ENCODE measurements at places on chromosomes 6 and 20.

DNA sequence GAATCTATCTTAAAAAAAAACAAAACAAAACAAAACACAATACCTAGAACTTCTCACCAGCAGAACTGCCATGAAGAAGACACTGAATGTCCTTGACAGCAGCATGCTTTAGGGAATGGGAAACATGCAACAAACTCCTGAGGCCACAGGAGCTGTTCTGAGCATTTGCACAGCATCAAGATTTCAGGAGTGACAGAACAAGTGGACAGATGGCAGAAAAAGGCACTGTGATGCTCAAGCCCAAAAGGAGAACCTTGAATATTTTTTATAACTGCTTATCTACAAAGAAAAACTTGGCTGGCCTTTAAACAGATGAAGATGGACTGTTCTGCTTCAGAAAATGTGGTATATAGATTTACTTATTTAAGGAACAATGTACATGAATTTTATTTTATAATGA lies 158.9 kb downstream of the RALGAPA2 start:
- DNase-seq, result no peak

DNA sequence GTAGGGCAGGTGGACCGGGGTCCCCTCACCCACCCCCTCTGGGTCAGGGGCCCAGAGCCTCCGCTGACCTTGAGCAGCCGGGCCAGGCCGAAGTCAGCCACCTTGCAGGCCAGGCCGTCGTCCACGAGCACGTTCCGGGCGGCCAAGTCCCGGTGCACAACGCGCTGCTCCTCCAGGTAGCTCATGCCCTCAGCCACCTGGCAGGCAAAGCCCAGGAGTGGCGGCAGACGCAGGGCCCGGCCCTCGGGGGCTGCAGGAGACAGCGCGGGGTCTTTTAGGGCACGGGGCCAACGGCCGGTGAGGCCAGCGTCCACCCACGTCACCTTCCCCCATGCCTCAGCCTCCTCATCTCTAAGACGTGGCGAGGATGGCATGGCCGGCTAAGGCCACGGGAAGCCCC lies 4.2 kb upstream of the PTK6 start:
- DNase-seq, result no peak

- no peak for DNase-seq
Measured at GRCh38 chr6:150001295-150002008, 23.9 kb downstream of the RAET1L start.

DNA sequence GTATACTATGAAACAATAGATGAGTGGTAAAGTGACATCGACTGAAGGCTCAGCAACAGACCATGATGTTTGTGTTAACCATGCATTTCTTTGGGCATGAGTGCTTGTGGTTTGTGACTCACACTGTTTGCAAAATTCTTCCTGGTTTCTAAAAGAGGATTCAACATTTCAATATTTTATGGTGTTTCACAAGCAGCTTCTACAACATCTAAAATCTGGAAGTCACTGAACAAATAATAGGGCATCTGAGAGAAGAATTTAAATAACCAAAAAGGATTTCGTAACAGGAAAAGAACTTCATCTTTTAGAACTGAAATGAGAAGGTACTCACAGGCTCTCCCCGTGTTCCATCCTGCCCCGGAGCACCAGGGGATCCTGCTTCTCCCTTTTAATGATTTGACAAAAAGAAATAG lies 146.2 kb downstream of the COL21A1 start:
- DNase-seq, result peak; percentile 89

DNA sequence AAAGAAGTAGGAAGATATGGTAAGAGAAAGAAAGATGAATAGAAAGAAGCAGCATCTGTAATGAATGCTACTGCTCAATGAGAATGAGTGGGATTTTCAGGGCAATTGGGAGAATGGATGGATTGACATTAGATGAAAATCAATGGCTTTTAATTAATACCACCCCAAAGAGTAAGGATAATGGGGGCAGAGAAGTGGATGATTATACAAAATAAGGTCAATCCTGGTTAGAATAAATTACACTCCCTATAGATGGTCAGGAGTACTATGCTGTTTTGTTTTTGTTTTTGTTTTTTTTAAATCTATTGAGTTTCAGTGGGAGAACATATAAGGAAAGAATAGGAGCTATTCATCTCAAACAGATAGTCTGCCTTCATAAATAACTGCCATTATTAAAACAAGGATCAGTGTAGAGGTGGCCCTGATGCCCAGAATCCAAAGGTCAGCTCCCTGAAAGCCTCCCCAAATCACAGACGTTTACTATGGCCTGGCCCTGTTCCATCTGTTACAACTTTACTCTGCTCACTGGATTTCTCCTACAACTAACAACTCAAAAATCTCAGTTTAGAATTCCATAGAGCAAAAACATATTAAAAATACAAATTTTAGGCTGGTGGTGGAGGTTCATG lies 535.4 kb upstream of the NRSN1 start:
- no peak for DNase-seq

- no peak for DNase-seq
Measured at GRCh38 chr6:123844011-123844410, 40.3 kb downstream of the NKAIN2 start.

DNA sequence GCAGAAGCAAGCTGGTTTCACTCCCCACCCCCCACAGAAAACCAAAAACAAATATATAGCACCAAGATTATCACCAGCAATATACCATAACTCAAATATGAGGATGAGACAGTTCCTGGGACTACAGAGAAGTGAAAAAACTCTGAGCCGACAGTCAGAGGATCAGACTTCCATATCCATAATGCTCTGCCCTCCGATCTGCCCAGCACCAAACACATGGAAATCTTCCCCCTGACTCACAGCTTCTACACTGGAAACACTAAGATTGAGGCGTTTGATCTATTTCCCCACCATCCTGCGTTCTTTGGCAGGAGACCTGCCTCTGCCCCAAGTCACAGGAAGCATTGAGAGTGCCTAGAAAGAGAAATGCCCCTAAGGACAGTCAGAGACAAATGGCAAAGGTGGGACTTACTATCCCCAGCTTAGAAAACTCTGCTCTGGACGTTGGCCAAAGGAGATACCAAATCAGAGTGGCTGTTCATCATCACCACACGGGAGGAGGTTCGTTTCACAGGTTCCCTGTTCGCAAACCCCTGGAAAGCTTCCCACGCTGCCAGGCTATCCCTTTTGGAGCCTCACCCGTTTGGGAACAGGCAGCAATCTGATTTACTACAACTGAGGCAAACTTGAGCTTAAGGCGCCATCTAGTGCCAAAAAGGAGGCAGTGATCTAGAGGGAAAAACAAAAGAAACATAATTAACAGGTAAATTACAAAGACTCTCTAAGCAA lies 48.7 kb upstream of the SRSF6 start:
- peak; percentile 22 for DNase-seq

GRCh38 chr20:836190-836589 lies 2.7 kb downstream of the FAM110A start:
- no peak for DNase-seq

DNA sequence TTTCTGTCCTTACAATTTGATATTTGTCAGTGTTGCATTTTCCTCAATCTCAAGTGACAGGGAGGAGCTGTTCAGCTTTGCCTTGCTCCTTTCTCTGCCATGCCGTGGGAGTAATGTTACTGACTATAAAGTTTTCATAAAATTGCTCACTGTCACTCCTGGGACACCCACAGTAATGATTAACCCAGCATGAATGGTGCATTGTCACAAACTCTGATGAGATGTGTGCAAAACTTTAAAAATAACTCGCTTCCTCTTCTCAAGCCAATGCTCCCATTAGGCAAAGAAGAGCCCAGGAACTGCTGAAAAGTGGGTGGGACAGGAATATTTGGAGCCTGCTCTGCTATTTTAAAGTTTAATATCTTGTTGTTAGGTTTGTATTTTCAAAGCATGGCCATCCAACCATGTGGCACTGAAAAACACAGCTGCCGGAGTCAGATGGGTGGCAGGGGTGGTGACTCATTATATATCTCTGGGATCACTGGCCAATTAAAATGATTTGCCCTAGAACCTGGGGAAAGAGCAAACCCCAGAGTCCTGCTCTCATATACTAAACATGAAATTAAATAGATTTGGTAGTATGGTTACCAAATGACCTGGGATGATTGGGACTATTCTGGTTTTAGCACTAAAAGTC lies 260.1 kb downstream of the BTBD3 start:
- peak; percentile 66 for DNase-seq

- no peak for DNase-seq
Measured at GRCh38 chr6:119612176-119612891, 262.8 kb upstream of the MAN1A1 start.

DNA sequence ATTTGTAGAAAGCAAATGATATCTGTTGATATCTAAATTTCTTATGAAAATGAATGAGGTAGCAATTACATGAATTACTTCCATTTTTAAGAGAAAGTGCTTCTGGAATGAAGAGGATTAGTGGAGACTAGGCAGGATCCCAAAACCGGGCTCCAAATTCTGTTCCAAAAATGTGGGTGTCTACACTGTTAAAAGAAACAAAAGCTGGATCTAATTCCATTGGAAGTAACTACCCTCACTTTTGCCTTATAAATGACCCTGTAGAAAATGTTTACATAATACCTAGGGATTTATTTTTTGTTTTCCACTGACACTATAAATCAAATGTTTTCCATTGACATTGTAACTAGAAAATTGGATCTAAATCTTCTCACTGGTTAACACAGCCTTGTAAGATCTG lies 454.9 kb upstream of the JARID2 start:
- DNase-seq, result no peak

DNA sequence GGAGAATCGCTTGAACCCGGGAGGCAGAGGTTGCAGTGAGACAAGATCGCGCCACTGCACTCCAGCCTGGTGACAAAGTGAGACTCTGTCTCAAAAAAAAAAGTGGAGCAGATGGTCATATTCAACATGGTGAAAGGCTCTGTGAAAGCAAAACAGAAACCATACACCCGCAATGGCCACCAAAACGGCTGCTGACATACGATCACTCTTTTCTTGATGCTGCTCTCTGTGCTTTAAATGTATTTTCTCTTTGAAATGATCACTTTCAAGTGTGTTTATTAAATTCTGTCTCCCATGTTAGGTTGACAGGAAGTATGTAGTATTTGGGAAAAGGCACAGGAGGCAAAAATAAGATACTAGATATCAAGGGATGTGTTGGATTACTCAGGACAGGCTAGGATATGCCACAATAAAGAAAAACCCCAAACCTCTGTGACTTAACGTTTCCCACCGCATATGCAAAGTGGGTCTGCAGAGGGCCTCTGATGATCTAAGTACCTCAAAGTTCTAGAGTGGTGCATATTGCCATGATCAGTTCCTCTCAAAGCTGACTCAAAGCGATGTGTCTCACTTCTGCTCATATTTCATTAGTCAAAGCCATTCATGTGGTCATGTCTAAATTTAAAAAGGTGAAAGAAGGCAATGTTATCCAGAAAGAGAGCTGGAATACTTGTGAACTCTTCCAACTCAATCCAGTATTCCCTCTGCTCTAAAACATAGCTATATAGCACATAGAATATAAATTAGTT lies 155.1 kb upstream of the SOX4 start:
- DNase-seq, result peak; percentile 20

- peak; percentile 25 for DNase-seq
Measured at GRCh38 chr20:35796571-35796970, 24.8 kb downstream of the PHF20 start.

DNA sequence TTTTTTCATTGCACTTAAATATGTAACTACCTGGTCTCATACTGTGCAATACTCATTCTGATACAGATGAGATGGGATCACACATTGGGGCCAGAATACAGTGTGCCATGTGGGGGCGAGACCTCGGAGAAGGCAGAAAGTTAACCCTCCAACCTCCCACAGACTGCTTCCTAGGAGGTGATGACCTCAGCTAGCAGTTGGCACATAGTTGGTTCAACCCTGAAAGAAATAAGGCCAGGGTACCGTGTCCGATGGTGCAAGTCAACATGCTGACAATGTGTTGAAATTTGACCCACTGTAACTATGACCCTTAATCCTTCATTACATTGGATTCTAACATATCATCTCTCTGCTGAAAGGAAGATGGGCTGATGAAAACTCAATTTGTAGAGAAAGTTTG lies 61.9 kb downstream of the GJA10 start:
- DNase-seq, result peak; percentile 41

GRCh38 chr6:76694795-76695194 lies 622.3 kb upstream of the IMPG1 start:
- no peak for DNase-seq

GRCh38 chr20:18400460-18400859 lies 66.4 kb downstream of the DZANK1 start:
- DNase-seq, result no peak

- no peak for DNase-seq
Measured at GRCh38 chr6:112352607-112353006, 5.5 kb downstream of the RFPL4B start.

DNA sequence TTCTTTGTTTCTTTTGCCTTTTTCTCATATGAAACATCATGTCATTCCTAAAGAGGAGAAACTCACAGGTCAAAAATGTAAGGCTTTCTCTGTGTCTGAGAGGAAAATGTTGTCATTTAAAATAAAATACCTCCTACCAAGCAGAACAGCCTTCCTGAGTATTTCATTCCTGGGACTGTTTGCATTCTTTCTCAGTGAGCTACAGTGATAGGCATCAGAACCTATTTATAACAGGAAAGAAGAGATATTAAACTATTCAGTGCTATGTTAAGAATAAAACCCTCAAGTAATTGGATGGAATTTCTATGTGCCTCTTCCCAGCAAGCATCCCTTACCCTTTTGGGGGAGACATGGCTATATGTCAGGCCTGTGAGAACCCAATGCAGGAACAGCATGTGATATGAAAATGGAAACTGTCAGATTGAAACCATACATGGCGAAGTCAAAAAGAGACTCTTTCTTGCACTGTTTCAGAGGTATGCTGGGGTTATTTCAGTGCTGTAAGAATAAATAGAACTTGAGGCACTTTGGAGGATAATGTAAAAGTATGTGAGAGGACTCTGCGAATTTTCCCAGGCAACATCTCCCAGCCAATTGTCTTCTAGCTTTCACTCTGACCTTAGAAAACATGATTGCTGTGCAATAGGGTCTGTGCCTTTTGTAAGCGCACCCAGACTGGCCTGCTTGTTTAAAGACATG lies 133.8 kb upstream of the CCN2 start:
- no peak for DNase-seq

DNA sequence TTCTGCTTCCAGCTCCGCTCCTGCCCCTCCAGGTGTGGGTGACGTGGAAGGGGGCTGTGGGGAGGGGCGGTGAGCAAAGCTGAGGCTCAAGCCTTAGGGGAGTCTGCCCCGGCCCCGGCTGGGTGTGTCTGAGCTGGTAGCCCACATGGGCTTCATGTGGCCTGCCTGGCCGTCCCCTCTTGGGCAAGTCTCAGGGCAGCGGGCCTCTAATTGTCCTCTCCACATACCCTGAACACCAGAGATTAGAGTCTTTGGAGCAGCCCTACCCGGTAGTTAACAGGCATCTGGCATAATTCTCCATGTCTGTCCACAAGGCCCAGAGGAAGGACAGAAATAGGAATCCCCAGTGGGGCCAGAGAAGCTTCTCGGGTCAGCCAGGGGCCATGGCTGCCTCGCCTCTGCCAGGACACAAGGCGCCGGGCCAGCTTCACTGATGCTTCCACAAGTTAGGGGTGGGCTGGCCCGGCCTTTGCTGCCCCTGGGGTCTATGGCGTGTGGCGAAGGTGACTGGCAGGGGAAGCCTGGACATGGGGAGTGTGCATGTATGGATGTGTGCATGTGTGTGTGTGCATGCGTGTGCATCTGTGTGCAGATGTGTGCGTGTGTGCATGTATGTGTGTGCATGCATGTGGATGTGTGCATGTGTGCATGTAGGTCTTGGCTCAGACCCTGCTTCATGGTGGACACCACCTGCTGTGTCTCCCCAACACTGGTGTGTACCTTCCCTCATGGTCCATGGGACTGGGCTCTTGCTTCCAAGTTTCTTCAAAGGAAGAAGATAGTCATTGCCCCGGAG lies 24.0 kb downstream of the FRMD1 start:
- no peak for DNase-seq

All from inflammatory macrophage (primary cell).